ENCODE measurements at places on chromosomes 5 and 9.

DNA sequence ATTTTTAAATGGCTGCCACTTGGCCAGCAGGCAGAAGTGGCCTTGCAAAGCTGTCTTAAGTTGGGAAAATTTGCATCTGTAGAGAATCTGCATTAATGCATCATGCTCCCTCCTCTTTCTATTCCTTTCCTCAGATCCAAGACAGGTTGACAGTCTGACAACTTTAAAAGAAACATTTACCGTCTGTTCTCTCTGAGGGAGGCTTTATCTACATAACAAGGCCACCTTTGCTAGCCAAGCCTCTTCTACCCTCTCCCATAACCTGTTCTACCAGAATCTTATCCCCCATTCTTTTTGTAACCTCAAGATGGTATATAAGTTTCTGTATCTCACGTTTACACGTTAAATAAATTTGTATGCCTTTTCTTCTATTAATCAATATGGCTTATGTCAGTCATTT, 271.9 kb downstream of the OSTF1 start:
- DNase-seq, result no peak

DNA sequence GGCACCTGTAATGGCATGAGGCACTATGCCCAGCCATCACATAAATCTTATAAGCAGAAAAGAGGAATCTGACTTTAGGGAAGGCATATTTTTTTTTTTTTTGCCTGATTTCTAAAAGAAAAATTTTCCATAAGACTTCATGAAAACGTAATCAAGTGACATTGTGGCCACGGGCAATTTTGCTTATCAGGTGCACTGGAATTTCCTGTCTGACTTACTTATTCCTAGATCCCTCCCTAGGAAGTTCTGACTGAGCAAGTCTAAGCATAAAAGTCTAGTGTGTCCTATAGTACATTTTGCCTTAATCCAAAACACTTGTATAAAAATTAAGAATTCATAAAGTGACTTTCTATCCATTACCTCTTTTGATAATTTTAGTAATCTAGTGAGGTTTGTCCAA, 12.5 kb downstream of the C5orf46 start:
- DNase-seq, result no peak

DNA sequence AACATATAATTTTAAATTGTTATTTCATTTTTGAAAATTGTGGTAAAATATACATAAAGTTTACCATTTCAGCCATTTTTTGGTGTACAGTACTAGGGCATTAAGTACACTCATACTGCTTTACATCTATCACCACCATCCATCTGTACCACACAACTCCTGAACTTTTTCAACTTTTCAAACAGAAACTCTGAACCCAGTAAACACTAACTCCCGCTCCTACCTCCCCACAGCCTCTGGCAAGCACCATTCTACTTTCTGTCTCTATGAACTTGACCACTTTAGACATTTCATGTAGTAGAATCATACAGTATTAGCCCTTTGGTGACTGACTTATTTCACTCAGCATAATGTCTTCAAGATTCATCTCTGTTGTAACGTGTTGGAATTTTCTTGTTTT, 8.4 kb upstream of the SLC45A2 start:
- DNase-seq, result no peak

GRCh38 chr5:138527170-138527569, 15.9 kb downstream of the ETF1 start:
- no peak for DNase-seq

DNA sequence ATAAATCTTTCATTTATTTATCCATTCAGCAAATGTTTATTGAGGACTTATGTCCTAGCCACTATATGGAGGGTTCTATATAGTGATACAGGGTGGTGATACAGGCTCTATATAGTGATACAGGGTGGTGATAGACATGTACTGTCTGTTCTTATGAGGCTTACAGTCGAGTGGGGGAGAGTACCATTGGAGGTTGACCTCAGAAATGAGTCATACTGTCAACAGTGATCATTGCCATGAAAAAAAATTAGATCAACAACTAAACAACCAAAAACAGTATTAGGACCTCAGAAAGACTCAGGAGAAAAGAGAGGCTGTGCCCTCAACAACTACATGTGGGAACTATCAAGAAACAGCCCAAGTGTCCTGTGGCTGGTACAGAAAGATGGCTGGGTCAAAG, 22.0 kb downstream of the PAPPA start:
- DNase-seq, result no peak

DNA sequence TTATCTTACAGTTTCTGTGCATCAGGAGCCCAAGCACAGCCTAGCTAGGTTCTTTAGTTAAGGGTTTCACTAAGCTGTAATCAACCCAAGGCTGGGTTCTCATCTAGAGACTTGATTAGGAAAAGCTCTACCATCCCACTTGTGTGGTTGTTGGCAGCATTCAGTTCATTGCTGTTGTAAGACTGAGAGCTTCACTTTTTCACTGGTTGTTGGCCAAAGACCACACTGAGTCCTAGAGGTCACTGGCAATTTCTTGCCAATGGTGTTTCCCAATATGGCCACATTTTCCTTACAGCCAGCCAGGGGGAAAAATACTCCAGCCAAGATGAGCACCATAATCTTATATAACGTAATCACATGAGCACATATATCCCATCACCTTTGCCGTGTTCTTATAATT, 74.3 kb downstream of the SMIM15 start:
- DNase-seq, result no peak

DNA sequence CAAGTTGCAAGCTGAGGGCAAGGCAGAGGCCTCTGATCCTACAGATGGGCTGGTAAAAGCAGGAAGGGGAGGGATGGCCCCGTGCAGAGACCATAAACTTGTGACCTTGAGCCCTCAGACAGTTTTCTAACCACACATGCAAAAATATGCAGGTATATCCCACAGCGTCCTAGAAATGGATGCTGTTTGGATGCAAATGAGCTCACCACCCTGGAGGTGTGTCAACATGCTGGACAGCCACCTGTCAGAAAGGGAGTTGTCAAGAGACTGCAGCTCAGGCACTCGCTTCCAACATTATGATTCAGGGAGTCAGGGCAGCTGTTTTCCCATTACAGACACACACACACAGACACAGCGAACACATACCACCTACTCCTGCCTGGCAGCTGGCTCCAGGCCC, 97.3 kb upstream of the PANK3 start:
- no peak for DNase-seq

DNA sequence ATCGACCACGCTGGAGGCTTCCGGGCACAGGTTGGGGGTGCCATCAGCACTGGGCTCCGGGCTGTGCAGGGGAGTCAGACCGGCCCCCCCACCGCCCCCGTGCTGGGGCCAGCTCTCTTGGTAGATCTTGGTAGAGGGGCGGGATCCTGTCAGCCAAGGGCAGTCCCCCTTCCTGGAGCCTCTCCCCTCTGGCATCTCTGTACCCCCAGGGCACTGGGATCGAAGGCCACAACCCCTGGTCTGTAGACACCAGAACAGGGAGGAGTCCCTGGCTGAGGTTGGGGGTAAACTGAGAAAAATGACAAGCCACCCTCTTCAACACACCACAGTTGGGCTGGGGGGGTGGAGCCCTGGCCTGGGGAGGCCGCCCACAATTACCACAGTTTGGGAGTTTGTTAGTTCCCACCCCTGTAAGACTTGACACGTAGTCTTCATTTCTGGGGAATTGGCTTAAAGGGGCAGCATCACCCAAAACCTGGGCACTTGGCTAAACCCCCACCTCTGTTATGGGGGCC, 882 bp downstream of the CERCAM start:
- DNase-seq, result no peak

DNA sequence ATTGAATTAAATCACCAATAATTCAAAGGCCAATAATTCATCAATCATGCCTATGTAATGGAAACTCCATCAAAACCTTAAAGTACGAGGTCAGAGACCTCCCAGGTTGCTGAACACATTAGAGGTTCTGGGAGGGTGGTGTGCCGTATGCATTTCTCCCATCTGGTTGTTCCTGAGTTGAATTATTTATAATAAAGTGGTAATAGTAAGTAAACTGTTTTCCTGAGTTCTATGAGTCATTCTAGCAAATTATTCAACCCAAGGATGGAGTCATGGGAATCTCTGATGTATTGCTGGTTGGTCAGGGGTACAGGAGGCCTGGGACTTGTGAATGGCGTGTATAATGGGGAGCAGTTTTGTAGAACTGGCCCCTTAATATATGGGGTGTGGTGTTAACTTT, 191.7 kb downstream of the CARTPT start:
- DNase-seq, result no peak
